ENCODE measurements at places on chromosomes 2 and 18. TPM values are rescaled to one million over a fixed set of nuclear protein-coding genes. Genes with fewer than 3 reads are reported as not detected.

The ACMSD gene
- not detected for polyA plus RNA-seq

DNA sequence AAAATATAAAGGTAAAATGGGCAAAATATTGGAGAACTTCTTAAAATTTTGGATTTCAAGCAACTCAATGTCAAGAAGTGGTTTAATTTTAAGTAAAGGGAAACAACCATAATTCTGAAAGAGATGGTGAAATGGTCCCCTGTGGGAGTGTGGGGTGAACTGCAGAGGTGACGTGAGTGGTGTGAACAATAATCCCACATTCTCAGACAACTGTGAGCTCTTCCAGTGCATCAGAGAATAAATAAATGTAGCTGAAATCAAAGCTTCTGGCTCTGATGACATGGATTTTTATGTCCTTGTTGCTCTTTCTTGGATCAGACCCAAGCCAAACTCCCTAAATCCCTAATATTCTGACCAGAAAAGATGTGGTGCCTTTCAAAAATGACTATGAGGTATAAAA lies 672.7 kb downstream of the ZEB2 start:
- DNase-seq = no peak

The TDRD15 gene
- polyA plus RNA-seq = not detected

GRCh38 chr2:164697688-164698461 lies 76.6 kb upstream of the GRB14 start:
- DNase-seq = no peak

All from foreskin keratinocyte (primary cell).